Frontal cortex (tissue), 4 donors: ENCODE measurements at places on chromosomes 16 and 17. TPM values are rescaled to one million over a fixed set of nuclear protein-coding genes. Genes with fewer than 3 reads are reported as not detected.

GRCh38 chr17:58081646-58082340 lies 1.4 kb upstream of the DYNLL2 start:
- DNase-seq = no peak

The USP43 gene
- total RNA-seq = 8.6 TPM

- no peak for DNase-seq
Measured at GRCh38 chr16:23949630-23950290, 114.0 kb downstream of the PRKCB start.

- DNase-seq = no peak
Measured at GRCh38 chr17:33200587-33200986, 92.5 kb downstream of the ASIC2 start.

DNA sequence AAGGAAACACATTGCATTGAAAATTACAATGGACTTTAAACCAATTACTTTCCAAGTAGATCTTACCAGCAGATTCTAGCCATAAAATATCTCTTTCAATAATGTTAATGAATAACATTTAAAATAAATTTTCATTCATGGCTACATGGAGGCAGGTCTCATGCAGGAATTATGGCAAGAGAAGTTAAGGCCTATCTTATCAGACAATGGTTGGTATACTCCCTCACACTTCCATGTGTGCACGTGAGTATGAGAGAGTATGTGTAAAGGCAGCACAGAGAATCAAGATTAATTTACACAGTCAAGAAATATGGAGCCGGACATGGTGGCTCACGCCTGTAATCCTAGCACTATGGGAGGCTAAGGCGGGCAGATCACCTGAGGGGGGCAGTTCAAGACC lies 76.5 kb downstream of the HELZ start:
- no peak for DNase-seq

The PIEZO1 gene
- 4.1 TPM for total RNA-seq

DNA sequence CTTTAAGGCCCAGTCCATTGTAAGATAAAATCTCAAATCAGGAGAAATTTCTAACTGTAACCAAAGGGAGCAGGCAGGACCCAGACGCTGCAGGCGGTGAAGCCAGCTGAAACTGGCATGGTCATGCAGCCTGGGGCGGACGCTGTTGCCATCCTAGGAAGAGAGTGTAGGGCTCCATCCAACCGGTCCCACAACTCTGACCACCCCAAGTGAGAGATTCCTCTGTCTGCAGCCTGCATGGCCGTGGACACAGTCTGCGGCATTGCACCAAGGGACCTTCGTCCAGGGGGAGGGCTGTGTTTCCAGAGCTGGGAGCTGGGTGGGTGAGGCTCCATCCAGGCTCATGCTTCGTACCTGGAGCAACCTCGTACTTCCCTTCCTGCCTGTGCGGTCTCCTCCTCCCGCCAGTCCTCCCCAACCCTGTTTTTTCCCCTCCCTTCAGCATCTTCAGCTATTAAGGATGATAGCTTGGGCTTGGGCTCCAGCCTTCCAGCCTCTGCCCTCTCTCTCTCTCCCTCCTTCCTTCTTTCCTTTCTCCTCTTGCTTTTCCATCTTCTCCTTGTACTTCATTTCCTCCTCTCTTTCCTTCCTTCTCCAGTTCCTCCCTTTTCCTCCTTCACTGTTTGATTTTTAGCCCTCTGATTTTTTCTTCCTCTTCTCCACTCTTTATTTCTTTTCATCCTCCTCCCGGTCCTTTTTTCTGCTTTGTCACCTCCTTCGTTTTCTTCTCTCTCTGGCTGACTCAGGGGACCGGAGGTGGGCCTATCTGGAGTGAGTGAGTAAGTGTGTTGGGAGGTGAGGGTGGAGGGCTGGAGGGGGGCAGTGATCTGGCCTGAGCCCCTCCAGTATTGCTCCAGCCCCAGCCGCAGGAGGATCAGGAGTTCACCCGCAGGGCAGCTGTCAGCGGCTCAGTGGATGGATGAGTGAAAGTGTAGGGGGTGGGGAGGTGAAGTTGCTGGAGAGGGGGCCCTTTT lies 17.0 kb upstream of the LHX1 start:
- DNase-seq = no peak
